ENCODE measurements at places on chromosomes 13 and 19.

DNA sequence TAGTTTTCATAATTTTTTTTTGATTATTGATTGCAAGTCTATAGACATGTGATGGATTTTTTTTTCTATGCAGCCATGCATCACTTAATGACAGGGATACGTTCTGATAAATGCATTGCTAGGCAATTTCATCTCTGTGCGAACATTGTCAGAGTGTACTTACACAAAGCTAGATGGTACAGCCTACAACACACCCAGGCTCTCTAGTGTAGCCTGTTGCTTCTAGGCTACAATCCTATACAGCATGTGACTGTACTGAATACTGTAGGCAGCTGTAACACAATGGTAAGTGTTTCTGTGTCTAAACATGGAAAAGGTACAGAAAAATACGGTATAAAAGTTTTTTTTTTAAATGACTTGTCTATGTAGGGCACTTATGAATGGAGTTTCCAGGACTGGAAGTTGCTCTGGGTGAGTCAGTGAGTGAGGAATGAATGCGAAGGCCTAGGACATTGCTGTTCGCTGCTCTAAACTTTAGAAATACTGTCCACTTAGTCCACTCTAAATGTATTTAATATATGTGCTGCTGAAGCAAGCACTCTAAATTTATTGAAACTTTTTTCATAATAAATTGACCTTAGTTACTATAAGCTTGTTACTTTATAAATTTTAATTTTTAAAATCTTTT is 20.3 kb downstream of the SPATA13 start:
- no peak for DNase-seq

GRCh38 chr13:113845723-113846635 is 17.9 kb downstream of the GAS6 start:
- DNase-seq = no peak

- DNase-seq = no peak
Observed at GRCh38 chr13:97430296-97430695, 3.7 kb upstream of the RAP2A start.

- no peak for DNase-seq
Observed at GRCh38 chr19:18465964-18466339, 28.0 kb upstream of the ISYNA1 start.

- DNase-seq = no peak
Observed at GRCh38 chr19:3367628-3368440, 1.5 kb downstream of the NFIC start.
